ENCODE measurements at places on chromosomes 1 and 21.
A peak's percentile ranks its signal among the peaks of the same experiment; 100 is the strongest.

- DNase-seq: no peak
- H3K27ac ChIP-seq: no peak overlapping the region
- H3K36me3 ChIP-seq: no peaks in the 10 kb centered on the region
These were observed 56.1 kb upstream of the LRRC7 start for GRCh38 chr1:69511426-69512192.

- no peak overlapping the region for H3K4me3 ChIP-seq
- H3K27ac ChIP-seq: no peak overlapping the region
- no peak for DNase-seq
- peaks cover 5% of the 10 kb centered on the region for H3K27me3 ChIP-seq
These were observed 159.6 kb upstream of the VAMP3 start for GRCh38 chr1:7611421-7612010.

GRCh38 chr1:165896277-165896676 lies 68.9 kb downstream of the UCK2 start:
- H3K27ac ChIP-seq: no peak overlapping the region
- no peak for DNase-seq
- no peak overlapping the region for H3K4me3 ChIP-seq
- no peaks in the 10 kb centered on the region for H3K27me3 ChIP-seq
- H3K4me1 ChIP-seq: no peaks in the 10 kb centered on the region

GRCh38 chr1:181347495-181348390 lies 135.6 kb upstream of the CACNA1E start:
- H3K4me1 ChIP-seq: no peaks in the 10 kb centered on the region
- H3K27me3 ChIP-seq: peaks cover 15% of the 10 kb centered on the region
- DNase-seq: no peak
- no peak overlapping the region for H3K27ac ChIP-seq
- H3K4me3 ChIP-seq: no peak overlapping the region

- H3K36me3 ChIP-seq: peaks cover 19% of the 10 kb centered on the region
- peak overlapping the region; percentile 97 for H3K27ac ChIP-seq
- no peak for DNase-seq
- H3K4me1 ChIP-seq: peaks cover 51% of the 10 kb centered on the region
- peak overlapping the region; percentile 96 for H3K4me3 ChIP-seq
These were observed 471 bp upstream of the MTF2 start for GRCh38 chr1:93078638-93078985.

DNA sequence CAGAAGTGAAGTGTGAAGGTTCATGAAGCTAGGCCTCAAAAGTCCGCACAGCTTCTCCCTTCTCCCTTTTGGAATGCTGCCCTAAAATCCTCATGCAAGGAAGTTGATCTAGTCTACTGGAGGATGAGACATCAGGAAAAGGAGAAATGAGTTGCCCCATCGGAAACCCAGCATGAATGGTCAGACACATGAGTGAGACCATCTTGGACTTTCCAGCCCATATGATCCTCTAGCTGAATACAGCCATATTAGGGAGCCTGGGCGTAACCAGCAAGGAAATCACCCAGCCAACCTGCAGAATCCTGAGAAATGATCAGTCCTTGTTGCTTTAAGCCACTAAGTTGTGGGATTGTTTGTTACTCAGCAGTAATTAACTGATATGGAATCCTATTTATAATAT lies 12.5 kb downstream of the DBT start:
- no peak for DNase-seq
- no peaks in the 10 kb centered on the region for H3K4me1 ChIP-seq
- H3K36me3 ChIP-seq: peaks cover 58% of the 10 kb centered on the region
- no peak overlapping the region for H3K4me3 ChIP-seq

- no peak for DNase-seq
- no peak overlapping the region for H3K27ac ChIP-seq
- peaks cover 7% of the 10 kb centered on the region for H3K27me3 ChIP-seq
- no peaks in the 10 kb centered on the region for H3K4me1 ChIP-seq
- no peaks in the 10 kb centered on the region for H3K36me3 ChIP-seq
These were observed 39.3 kb downstream of the TCP10L start for GRCh38 chr21:32545948-32546441.

DNA sequence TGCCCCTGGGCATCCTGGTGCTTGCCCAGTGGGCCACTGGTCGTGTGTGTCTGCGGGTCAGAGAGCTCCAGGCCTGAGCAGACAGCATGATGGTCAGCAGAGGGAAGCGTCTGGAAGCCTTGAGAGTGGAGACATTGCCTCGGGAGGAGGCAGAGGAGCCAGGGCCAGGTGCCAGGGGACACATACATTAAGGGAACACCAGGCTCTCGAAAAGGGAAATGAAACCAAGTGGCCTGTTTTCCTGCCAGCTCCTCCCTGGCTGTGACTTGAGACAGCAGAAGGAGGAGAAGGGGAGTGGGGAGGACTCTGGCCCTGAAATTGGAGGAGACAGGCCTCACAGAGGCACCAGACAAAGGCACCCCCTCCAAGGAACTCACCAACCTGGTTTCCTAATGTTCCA lies 62.4 kb upstream of the LRP8 start:
- no peak for DNase-seq
- peaks cover 13% of the 10 kb centered on the region for H3K4me1 ChIP-seq
- no peak overlapping the region for H3K4me3 ChIP-seq
- no peaks in the 10 kb centered on the region for H3K27me3 ChIP-seq
- no peaks in the 10 kb centered on the region for H3K36me3 ChIP-seq

DNA sequence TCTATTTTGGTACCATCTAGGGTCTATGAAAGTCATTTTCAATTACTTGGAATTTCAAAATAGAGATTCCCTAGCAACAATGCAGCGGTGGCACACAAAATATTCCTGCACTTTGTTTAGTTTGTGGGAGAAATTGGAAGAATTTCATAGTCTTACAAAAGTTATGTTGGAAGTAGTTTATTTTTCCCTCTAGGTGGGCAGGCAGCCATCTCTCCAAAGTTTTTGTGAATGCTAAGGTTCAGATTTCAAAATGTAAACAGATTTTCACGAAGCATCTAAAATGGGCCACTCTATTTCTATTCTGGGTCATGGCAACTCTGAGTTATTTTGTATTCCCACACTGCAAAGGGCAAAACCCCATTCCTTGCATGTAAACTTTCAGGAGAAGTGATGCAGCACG lies 8.0 kb downstream of the SMCP start:
- no peak overlapping the region for H3K4me3 ChIP-seq
- H3K27me3 ChIP-seq: no peaks in the 10 kb centered on the region
- H3K27ac ChIP-seq: no peak overlapping the region
- H3K4me1 ChIP-seq: no peaks in the 10 kb centered on the region
- DNase-seq: no peak

- no peak overlapping the region for H3K4me3 ChIP-seq
- H3K4me1 ChIP-seq: no peaks in the 10 kb centered on the region
- H3K36me3 ChIP-seq: no peaks in the 10 kb centered on the region
- H3K27ac ChIP-seq: no peak overlapping the region
- H3K27me3 ChIP-seq: peaks cover 21% of the 10 kb centered on the region
These were observed 171.8 kb downstream of the IER5 start for GRCh38 chr1:181260271-181260670.

DNA sequence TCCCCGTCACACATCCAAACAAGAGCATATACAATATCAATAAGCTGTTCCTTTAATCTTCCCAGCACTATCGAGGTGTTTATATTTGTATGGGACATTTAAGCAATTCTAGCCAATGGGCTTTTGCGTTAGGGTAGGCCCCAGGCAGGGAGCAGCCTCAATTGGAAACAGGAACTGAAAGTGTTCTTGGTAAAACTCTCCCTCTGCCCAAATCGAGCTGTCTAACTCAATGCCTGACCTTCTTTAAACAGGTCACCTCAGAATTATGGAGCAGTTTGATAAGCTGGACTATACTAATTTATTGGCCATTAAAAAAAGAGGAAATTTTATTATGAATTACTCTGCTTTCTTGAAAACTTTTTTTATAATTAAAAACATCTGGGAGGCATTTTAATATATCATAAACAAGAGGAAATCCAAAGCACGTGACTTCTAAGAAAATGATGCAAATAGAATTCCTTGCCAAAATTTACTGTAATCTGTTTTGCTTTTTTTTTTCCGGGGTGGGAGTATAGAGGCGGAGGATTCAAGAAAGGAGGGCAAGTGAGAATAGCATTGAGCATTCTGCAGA lies 498.1 kb downstream of the LMO4 start:
- H3K36me3 ChIP-seq: peaks cover 3% of the 10 kb centered on the region
- H3K27me3 ChIP-seq: no peaks in the 10 kb centered on the region
- H3K4me1 ChIP-seq: peaks cover 43% of the 10 kb centered on the region

GRCh38 chr1:42114229-42114628 lies 39.0 kb upstream of the GUCA2B start:
- no peaks in the 10 kb centered on the region for H3K4me1 ChIP-seq
- peaks cover 14% of the 10 kb centered on the region for H3K27me3 ChIP-seq
- no peaks in the 10 kb centered on the region for H3K36me3 ChIP-seq
- no peak for DNase-seq
- H3K27ac ChIP-seq: no peak overlapping the region

GRCh38 chr21:27450216-27450615 lies 483.3 kb upstream of the ADAMTS5 start:
- no peaks in the 10 kb centered on the region for H3K36me3 ChIP-seq
- DNase-seq: no peak
- H3K4me1 ChIP-seq: no peaks in the 10 kb centered on the region
- no peak overlapping the region for H3K27ac ChIP-seq

GRCh38 chr21:22791986-22792560 lies 1793.9 kb downstream of the NCAM2 start:
- no peaks in the 10 kb centered on the region for H3K27me3 ChIP-seq
- no peaks in the 10 kb centered on the region for H3K36me3 ChIP-seq
- no peak for DNase-seq
- H3K4me3 ChIP-seq: no peak overlapping the region
- no peak overlapping the region for H3K27ac ChIP-seq
- no peaks in the 10 kb centered on the region for H3K4me1 ChIP-seq

DNA sequence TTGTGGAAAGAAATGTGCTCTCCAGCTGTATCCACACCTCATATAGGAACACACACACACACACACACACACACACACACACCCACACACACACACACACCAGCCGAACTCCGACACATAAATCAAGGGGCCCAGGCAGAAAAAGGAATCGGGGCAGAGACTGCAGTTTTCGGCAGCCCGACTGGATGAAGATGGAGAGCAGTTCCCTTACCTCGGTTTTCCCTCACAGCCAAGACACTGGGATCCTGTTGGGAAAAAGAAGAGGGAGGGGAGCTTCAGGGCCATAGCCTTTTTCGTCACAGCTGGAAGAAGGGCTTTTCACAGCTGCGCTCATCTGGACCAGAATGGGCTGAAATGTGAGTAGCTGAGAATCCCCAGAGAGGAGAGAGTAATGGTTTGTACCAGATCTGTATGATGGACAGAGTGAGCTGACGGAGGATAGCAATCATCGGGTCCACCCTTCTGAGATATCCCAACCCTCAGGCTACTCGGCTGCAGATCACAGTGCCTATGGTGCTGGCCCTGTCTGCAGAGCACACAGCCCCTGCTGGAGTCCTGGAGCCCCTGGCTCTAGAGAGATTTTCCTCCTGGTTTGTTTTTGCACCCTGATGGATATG lies 37.7 kb downstream of the PIK3C2B start:
- H3K4me3 ChIP-seq: no peak overlapping the region
- no peak for DNase-seq
- H3K27me3 ChIP-seq: no peaks in the 10 kb centered on the region
- peaks cover 72% of the 10 kb centered on the region for H3K36me3 ChIP-seq
- H3K27ac ChIP-seq: peak overlapping the region; percentile 52
- peaks cover 94% of the 10 kb centered on the region for H3K4me1 ChIP-seq
